ENCODE measurements at places on chromosomes 3 and 15. TPM values are rescaled to one million over a fixed set of nuclear protein-coding genes. Genes with fewer than 3 reads are reported as not detected.

The ZDHHC23 gene
- polyA plus RNA-seq, result 3.8 TPM

The MLF1 gene
- polyA plus RNA-seq, result 12.0 TPM

- no peak for DNase-seq
Observed at GRCh38 chr15:90497912-90498311, 31.8 kb upstream of the CRTC3 start.

DNA sequence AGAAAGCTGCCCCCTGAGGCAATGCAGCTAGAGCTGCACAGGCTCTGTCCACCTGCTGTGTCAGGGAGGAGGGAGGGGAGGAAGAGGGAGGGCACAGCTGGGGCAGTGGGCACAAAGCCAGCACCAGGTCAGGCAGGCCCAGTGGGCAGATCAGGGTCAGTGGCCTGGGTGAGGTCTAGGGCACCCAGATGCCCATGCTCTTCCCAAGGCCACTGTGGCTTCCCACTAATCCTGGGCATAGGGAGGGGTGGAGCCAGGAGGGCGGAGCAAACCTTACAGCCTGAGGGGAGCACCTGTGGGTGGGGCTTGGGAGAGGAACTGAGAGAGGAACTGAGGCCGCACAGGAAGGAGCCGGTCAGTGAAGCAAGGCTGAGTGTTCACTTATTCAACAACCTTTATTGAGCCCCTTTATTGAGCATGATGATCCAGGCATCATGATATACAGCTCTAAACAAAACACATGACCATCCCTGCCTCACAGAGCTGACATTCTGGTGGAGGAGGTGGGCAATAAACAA lies 55.0 kb downstream of the RHCG start:
- no peak for DNase-seq

- no peak for DNase-seq
Observed at GRCh38 chr3:185103359-185104127, 49.3 kb downstream of the C3orf70 start.

DNA sequence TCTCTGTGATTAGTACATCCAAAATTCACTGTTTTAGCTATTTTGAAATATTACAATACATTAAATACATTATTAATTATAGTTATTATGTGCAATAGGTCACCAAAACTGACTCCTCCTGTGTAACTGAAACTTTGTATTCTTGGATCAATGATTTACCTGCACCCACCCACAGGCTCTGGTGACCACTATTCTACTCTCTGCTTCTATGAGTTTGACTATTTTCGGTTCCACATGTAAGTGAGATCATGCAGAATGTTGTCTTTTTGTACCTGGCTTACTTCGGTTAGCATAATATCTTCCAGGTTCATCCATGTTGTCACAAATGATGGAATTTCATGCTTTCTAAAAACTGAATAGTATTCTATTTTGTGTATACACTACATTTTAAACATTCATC lies 43.8 kb downstream of the SLC2A2 start:
- no peak for DNase-seq

Measured in pancreas (tissue), 10 donors.